ENCODE measurements at places on chromosomes 6 and 20.
A peak's percentile ranks its signal among the peaks of the same experiment; 100 is the strongest.

DNA sequence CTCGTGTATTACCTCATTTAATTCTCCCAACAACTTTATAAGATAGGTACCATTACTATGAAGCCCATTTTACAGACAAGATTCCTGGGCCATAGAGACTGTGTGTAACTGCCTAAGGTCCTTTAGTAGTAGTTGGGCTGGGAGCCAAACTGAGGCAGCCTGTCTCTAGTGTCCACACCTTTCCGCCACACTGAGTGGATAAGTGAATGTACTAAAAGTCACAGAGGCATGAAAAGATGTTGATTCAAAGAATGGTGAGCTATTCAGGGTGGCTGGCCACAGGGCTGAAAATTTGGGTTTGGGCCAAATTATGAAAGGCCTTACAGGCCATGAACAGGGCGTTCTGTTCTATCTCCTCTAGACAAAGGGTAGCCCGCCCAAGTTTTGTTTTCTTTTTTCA is 11.0 kb downstream of the CD24 start:
- DNase-seq = no peak
- H3K36me3 ChIP-seq = no peaks in the 10 kb centered on the region
- H3K27me3 ChIP-seq = no peaks in the 10 kb centered on the region
- no peak overlapping the region for H3K27ac ChIP-seq
- no peak overlapping the region for H3K4me3 ChIP-seq
- H3K4me1 ChIP-seq = no peaks in the 10 kb centered on the region

GRCh38 chr6:6918216-6918983 is 189.4 kb upstream of the RREB1 start:
- no peaks in the 10 kb centered on the region for H3K4me1 ChIP-seq
- no peaks in the 10 kb centered on the region for H3K36me3 ChIP-seq
- H3K27ac ChIP-seq = no peak overlapping the region
- no peaks in the 10 kb centered on the region for H3K27me3 ChIP-seq
- no peak overlapping the region for H3K4me3 ChIP-seq
- DNase-seq = no peak

DNA sequence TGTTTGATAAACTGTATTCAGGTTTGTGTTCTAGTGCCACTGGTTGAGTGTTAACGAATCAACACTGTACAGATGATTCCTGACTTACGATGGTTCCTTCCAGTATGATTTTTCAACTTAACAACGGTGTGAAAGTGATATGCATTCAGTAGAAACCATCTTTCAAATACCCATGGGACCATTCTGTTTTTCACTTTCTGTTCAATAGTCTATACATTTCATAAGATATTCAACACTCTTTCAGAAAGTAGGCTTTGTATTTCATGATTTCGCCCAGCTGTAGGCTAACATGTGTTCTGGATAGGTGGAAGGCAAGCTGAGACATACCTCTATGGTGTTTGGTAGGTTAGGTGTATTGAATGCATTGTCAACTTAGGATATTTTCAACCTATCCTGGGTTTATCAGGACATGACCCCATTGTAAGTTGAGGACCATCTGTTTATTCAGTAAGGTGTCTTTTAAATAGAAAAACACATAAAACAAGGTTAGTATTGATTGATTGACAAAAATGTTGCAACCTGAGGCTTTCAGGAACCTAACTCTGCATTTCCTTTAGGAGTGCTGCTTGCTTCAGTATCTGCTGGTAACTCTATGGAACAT is 32.3 kb downstream of the SYNJ2 start:
- peaks cover 8% of the 10 kb centered on the region for H3K4me1 ChIP-seq
- no peak for DNase-seq
- no peaks in the 10 kb centered on the region for H3K27me3 ChIP-seq
- peak overlapping the region; percentile 67 for H3K27ac ChIP-seq
- no peak overlapping the region for H3K4me3 ChIP-seq

GRCh38 chr20:63354636-63355350 is 6.4 kb downstream of the CHRNA4 start:
- H3K27me3 ChIP-seq = peaks cover 50% of the 10 kb centered on the region
- H3K36me3 ChIP-seq = no peaks in the 10 kb centered on the region
- no peaks in the 10 kb centered on the region for H3K4me1 ChIP-seq
- H3K27ac ChIP-seq = no peak overlapping the region
- DNase-seq = no peak

DNA sequence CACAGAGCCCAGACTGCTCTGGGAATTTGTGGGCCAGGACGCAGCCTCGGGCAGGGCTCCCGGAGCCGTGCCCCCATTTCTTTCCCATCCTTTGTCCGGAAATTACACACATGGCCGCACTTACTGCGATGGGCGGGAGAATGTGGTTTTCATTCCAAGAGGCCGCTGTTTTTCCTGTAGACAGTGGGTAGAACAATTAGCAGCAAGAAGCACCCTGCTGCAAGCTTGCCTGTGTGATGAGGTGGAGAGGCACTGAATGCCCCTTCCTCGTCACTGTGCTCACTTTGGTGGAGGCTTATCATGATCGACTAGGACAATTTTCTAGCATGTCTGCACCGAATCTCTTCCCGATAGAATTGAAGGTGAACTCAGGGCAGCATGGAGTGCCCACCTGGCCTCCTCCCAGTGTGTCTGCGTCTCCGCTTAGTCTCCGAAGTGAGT is 102.8 kb downstream of the DACT2 start:
- H3K27me3 ChIP-seq = peaks cover under 1% of the 10 kb centered on the region
- H3K36me3 ChIP-seq = no peaks in the 10 kb centered on the region
- no peaks in the 10 kb centered on the region for H3K4me1 ChIP-seq
- H3K27ac ChIP-seq = no peak overlapping the region
- H3K4me3 ChIP-seq = no peak overlapping the region

Data from breast epithelium (tissue), 4 donors.